ENCODE measurements at places on chromosomes 2 and 18.

GRCh38 chr2:216777637-216778273 lies 82.1 kb downstream of the TNP1 start:
- DNase-seq = no peak

DNA sequence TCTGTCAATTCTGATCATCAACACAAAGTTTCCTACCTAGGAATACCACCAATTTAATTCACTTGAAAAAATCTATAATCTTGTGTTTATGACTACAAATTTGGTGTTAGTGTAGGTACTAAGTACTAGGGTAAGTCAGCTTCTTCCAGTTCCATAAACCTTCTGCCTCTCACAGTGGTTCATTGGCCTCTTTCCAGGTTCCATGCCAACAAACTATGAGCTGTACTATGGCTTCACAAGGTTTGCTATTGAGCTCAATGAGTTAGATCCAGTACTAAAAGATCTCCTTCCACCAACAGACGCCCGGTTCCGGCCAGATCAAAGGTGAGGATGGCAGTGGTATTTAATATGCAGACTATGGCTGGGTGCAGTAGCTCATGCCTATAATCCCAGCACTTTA lies 58.8 kb downstream of the PRKRA start:
- no peak for DNase-seq

DNA sequence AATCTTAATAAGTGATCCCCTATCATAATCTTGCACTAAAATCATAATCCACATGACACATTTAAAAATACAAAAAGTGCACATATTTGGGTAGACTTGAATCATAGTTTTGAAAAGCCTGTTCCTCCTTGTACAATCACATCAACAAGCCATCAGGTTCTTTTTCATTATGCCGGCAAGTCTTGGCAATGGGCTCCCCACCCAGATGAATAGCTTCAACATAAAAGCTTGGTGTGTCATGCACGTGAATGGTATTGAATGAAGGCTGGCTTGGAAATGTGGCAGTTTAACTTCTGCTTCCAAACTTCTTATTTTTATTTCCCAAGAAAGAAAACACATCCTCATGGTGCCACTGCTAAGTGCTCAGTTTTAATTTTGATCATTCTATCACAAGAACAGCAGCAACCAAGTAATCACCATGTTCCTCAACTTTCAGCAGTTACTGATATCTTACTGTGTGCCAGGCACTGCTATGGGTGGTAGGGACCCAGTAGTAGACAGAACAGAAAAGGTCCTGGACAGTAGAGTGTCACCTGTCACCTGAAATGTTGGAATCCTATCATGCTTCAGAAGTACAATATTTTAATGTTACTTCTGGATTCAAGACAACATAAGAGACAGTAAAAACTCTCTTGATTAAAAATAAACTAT lies 89.9 kb downstream of the AP1S3 start:
- DNase-seq = no peak

GRCh38 chr2:240256704-240257637 lies 116.5 kb upstream of the OTOS start:
- DNase-seq = no peak

- no peak for DNase-seq
These were observed 12.0 kb upstream of the CHRNA1 start for GRCh38 chr2:174776223-174776622.

Measured in upper lobe of right lung (tissue), 1 donor.